ENCODE measurements at places on chromosomes 16 and 17. TPM values are rescaled to one million over a fixed set of nuclear protein-coding genes. Genes with fewer than 3 reads are reported as not detected.

Gene GP1BA
- not detected for total RNA-seq

Gene ACSF2
- total RNA-seq = 31.5 TPM

Gene PRR29
- 1.4 TPM for total RNA-seq

Gene LMF1
- total RNA-seq = 16.0 TPM

Gene IGSF6
- not detected for total RNA-seq

Gene NHLRC4
- total RNA-seq = 0.86 TPM

Gene CRYBA1
- 2.4 TPM for total RNA-seq

Gene KCNAB3
- 19.9 TPM for total RNA-seq

Gene MYO18A
- 43.1 TPM for total RNA-seq

Gene LPO
- not detected for total RNA-seq

Gene SLFN13
- total RNA-seq = 10.0 TPM

Gene TTYH2
- total RNA-seq = 3.0 TPM

Gene RAB26
- 0.64 TPM for total RNA-seq

Gene RANBP10
- 21.7 TPM for total RNA-seq

Gene TRIM47
- 1.9 TPM for total RNA-seq
